Kidney capillary endothelial cell (primary cell): ENCODE measurements at places on chromosomes 3 and 15.

DNA sequence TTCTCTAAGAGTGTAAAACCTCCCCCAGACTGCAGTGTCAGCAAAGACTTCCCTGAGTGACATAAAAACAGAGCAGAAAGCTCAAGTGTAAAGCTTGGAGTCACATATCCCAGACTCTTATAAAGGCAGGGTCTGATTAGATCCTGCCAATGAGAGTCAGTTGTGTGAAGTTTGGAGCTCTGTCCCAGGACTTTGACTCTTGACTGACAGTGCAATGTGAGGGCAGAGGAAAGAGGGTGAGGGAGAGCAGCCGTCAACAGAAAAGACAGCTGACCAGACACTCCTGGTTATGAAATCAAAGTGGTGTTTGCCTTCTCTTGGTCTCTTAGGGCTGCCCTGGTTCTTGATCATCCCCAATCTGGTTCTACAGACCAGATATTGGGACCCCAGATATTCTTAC, 393.2 kb downstream of the ERC2 start:
- DNase-seq = no peak

- DNase-seq = no peak
Measured at GRCh38 chr3:197734667-197735318, 1.9 kb downstream of the RUBCN start.

GRCh38 chr3:154943981-154944380, 136.1 kb upstream of the MME start:
- no peak for DNase-seq

DNA sequence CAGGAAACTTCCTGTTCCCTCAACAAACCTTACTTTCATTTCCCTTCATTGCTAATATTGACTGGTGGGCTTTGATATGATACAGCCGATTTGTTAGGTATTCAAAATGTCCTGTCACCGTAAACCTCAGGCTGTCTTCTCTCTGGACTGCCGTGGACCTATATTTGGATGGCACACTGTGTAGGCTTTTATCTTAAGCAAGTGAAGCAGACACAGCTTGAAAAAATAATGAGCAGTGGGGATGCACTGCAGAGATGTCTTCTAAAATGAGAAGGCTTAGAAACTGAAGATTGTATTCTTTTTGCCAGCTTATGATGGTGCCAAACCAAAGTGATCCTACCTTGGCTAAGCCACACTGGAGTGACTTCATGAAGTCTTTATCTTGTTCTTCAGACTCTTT, 266.3 kb downstream of the NR1D2 start:
- no peak for DNase-seq
